Common myeloid progenitor, CD34-positive (primary cell): ENCODE measurements at places on chromosomes 2 and 18.
A peak's percentile ranks its signal among the peaks of the same experiment; 100 is the strongest.

DNA sequence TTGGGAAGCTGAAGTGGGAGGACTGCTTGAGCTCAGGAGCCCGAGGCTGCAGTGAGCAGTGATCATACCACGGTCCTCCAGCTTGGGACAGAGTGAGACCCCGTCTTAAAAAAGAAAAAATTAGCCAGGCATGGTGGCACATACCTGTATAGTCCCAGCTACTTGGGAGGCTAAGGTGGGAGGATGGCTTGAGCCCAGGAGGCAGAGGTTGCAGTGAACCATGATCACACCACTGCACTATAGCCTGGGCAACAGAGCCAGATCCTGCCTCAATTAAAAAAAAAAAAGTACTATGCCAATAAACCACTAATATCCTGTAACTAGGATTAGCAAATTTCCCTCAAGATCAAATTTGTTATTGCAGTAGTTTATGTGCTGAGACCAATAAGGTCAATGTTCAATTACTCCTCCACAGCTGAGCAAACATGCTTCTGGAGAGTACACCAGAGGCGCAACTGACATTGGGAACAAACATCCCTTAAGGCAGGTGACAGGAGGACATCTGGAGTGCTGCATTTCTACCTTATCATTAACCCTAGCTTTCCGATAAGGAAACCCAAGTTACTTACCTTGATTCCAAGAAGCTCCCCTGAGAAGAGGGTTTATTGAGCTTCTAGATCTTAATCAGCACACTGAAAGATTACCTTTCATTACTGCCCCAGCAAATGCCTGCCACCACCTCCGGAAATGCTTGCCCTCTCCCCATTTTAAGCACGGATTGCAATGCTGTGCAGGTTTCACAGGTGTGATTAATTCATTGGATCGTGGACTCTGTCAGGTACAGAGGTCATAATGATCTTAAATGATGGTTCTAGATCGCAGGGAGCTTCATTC, 26.2 kb downstream of the MGAT4A start:
- DNase-seq: no peak

- DNase-seq: no peak
These were observed 36.3 kb upstream of the SMAD7 start for GRCh38 chr18:48986851-48987761.

DNA sequence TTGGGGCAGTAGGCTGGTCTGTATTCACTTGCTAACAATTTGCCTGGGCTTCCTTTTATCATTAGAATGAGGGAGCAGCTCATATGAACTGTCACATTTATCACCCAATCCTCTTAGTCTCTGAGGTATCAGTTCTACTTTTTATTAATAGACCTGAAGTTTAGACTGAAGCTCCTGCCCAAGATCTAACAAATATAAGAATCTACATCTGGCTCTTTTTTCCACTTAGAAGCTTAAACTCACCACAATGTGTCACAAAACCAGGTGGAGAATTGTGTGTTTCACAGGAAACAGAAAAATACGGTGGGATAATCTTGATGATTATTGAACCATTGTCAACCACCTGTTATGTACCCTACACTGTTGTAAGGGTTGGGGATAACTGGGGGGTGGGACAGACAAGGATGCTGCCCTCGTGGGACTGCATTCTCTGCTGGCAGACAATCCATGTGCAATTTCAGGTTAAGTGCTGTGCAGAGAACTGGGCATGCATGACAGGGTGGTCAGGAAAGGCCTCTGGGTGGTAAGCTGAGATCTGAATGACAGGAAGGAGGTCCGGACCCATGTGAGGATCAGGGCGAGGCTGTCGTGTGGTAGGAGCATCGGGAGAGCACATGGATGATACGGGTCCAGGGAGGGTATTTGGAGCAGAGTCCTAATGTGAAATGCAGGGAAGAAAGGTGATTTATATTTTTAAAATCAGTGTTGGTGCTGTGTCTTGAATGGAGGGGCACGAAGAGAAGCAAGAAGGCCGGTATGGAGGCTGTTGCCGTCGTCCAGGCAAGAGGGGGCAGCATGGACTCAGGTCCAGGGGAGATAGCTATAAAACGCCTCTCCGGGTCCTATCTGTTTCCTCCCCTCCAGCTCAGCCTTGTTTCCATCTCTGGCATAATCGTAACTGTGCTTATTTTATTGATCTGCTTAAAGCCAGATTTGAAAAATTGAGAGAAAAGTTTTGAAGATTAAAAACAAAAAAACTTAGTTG, 17.6 kb downstream of the MYL12B start:
- no peak for DNase-seq

DNA sequence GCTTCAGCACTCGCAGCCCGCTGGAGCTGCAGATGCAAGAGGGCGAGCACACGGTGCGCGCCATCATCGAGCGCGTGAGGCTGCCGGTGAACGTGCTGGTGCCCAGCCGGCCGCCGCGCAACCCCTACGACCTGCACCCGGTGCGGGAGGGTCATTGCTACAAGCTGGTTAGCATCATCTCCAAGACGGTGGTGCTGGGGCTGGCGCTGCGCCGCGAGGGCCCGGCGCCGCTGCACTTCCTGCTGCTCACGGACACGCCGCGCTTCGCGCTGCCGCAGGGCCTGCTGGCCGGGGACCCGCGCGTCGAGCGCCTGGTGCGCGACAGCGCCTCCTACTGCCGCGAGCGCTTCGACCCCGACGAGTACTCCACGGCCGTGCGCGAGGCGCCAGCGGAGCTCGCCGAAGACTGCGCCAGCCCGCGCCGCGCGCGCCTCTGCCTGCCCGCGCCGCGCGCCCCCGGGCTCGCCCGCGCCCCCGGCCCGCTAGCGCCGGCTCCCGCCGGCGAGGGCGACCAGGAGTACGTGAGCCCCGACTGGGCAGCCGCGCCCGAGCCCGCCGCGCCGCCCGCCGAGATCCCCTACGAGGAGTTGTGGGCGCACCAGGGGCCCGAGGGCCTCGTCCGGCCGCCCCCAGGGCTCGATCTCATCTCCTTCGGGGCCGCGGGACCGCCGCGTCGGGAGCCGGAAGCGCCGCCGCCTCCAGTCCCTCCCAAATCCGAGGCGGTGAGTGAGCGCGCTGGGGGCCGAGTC, 11.8 kb downstream of the GAREM2 start:
- peak; percentile 93 for DNase-seq

DNA sequence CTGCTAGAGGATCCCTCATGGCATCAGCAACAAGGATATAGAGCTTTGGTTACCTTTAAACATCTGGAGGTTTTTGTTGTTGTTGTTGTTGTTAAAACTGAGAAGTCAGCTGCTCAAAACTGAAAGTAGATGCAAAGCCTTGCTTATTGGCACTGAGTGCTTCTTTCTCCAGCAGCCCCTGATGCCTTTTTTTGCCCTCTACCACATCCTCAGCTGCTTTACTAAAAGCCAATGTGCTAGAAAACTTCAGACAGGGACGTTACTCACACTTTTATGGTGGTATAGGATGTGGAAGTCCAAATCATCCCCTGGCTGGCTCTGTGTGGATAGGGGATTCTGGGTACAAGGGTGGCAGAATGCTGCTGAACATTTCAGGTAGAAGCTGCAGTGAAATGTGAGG, 78.3 kb upstream of the CHST9 start:
- no peak for DNase-seq

DNA sequence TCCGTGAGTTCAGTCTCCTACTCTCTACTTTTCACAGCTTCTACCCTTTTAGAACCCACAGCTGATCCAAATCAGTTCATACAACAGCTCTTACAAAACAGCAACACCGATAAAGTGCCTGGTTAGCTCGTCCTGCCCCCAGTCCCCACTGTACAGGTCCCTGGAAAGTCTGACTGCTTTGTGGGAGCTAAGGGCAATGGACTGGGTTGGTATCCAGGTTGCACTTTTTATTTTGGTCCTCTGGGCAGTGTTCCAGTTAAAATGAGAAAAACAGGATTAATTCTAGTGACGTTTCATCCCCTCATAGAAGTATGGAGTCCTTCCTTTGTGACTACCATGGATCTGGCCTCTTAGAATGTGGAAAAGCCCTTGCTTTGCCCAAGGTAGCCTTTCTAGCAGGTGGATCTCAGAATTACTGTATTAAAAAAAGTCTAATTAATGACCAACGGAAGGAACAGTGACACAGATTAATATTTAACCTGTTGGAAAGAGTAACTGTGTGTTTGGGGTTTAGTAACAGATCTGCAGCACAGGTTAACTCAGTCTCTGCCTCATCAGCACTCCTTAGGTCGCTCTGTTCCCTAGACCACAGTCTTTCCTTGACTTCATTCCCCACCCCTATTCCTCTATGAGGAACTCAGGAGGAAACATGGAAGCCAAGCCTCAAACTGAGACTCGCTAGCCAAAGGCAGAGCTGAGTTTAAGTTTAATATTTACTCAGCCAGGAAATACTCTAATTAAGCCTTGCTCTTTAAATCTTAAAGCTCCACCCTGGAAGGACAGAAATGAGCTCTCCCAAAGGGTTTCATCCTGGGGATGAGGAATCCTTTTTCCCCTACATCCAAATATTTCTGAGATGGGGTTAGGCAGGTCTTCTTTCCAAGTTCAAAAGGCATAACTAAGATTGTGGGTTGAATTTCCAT, 52.8 kb upstream of the ITGA6 start:
- no peak for DNase-seq

DNA sequence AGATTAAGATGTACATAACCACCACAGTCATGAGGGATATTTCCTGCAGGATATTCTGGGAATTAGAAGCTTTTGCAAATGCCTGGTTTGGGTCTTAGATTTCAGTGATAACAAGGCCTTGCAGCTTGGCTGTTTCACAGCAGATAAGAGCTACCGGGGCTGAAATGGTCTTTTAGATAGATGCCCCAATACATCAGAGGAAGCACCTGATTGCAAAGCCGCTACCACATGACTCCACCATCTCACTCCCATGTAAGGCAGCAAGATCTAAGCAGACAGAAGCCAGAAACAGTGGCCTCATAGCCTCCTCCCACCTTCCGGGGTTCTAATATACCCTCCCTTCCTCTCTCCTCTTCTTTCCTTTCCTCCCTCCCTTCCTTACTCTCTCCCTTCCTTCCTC, 31.1 kb upstream of the EPG5 start:
- peak; percentile 71 for DNase-seq

DNA sequence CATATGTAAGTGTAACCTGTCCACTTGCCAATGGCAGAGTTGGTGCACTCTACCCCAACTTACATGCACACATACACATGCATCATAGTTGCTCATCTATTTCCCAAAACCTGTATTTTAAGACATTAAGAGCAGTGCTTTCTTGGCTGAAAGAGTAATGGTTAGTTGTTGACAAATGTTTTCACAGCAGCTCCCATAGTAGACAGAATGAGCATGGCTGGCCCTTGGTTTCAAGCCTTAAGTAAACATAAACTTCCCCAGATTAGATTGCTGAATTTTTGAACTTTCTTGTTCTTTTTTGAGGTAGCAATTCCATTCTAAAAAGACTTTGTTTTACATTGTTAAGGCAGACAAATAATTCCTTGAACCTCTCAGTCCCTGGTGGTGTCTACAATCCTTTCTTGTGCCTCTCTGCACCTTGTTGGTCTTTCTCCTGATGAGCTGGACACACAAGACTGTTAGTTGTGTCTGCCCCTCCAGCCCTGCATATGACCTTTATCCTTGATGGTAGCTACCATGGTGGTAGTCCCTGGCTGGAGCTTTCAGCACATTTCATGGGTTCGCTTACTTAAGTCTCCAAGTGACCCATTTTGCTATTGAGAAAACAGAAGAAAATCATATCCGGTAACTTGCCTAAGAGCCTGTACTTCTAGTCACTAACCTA, 580.1 kb upstream of the ID2 start:
- DNase-seq: no peak

DNA sequence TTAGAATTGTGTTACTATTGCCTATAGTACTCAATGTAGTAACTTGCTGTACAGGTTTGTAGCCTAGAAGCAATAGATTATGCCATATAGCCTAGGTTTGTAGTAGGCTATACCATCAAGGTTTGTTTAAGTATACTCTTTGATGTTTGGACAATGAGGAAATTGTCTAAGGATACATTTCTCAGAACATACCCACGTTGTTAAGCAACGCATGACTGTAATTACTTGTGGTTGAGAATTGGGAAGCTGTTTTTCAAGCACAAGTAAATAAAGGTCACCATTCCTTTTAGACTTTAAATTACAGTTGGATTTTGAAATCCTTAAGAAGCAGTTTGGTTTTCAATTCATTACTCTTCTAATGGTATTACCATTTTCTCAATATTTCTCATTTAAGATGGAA, 89.8 kb upstream of the KCNH7 start:
- DNase-seq: no peak

DNA sequence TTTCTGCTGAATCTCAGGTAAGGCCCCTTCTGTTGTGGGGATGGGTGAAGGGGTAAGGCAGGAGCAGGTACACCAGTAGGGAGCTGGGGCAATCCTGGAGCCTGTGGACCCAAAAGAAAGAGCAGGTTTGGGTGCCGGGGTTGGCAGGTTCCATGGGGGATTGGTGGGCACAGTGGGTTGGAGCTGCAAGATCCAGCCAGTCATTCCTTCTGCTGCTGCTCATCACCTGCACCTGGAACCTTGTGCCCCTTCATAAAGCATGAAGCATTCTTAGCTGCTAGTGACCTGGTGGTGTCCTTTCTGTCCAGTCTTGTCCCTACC, 24.9 kb downstream of the FHOD3 start:
- no peak for DNase-seq

- DNase-seq: no peak
These were observed 83.9 kb downstream of the FAM210A start for GRCh38 chr18:13642440-13642827.

- DNase-seq: no peak
These were observed 6.2 kb upstream of the POU3F3 start for GRCh38 chr2:104847586-104848160.

- DNase-seq: no peak
These were observed 151.9 kb downstream of the DOCK10 start for GRCh38 chr2:224890372-224890771.

GRCh38 chr18:73861771-73862170, 285.9 kb downstream of the FBXO15 start:
- DNase-seq: no peak

DNA sequence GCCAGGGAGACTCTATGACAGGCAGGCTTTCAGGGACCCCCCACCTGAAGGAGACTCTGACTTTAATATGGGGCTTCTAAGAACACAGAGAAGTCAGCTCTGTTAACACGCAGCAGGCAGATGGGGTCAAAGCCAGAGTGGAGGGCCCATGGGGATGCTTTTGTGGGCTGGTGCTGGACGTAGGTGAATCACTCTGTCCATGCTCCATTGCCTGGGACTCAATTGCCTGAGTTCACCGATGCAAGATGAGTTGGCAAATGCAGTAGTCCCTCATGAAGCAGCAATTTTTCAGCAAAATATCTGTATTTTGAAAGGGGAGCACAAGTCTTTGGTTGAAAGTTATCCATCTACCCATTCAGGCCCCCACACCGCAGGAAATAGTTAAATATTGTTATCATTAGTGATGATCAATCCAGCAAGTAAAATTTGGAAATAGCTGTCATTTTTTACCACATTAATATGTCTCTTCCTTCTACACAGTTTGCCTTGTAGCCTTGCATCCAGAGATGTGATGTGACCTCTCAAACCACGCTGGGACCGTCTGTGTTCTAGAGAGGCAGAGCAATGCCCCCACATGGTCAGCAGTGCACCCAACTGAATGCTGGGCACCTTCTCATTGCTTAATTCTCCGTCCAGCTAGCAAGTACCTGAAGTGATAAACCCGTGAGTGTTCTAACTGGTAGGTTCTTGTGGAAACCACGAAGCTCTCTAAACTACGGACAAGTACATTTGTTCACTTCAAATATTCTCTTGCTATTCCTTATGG, 34.8 kb upstream of the FAM110C start:
- no peak for DNase-seq

GRCh38 chr2:232940724-232941123, 70.7 kb downstream of the SNORC start:
- no peak for DNase-seq
